ENCODE measurements at places on chromosomes 13 and 19. TPM values are rescaled to one million over a fixed set of nuclear protein-coding genes. Genes with fewer than 3 reads are reported as not detected.

- no peak for DNase-seq
Observed at GRCh38 chr13:93305886-93306285, 79.3 kb downstream of the GPC6 start.

DNA sequence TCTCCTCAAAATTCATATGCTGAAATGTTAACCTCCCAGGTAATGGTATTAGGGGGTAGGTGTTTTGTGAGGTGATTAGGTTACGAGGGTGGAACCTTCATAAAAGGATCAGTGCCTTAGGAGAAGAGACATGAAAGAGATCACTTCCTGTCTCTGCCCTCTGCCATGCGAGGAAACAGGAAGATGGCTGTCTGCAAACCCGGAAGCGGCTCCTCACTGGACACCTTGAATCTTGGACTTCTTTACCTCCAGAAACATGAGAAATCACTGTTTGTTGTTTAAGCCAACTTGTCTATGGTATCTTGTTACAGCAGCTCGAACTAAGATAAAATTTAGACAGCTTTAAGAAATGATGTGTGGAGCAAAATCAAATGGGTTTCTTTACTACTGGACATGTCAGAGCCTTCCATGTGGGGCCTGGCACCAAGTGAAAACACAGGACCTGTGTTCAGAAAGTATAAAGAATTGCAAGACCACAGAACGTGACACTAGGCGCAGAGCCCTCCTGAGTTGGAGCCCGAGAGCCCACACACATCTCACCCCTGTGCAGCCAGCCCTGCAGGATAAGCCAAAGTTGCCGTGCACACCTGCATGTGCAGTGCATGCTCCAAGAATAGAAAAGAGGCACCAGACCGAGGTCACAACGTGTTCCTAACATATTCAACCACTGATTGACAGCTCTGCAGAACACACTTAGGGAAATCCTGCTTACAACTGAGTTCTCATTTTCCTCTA, 112.5 kb upstream of the UQCRFS1 start:
- DNase-seq, result peak; percentile 56

DNA sequence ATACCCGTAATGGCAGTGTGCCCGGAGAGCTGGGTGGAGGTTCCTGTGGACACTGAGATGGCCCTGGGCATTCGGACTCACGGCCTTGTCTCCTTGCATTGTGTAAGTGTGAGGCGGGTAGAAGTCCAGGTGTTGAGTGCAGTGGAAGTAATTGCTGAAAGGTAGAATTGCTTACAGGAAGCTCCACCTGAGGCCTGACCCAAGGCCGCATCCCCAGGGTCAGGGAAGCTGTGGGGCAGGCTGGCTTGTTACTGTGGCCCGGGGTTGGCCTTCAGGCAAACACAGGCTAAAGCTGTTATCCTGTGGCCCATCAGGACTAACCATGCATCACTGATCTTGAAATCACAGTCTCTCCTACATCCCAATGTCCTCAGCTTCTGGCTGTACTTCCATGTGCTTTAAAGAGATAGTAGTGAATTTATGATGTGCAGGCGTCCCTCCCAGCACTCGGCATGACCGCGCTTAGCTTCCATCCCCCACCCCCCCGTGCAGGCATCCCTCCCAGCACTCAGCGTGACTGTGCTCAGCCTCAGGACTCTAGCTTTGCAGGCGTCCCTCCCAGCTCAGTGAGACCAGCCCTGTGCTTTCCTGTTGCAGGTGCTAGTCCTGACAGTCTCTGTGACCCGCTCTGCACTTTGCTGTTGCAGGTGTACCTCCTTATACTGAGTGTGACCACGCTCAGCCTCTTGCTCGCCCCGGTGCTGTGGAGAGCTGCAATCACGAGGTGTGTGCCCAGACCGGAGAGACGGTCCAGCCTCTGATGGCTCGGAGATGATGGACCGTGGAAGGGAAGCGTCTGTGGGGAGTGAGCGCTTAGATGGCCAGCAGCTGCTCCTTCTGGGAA, 35.6 kb upstream of the TFDP1 start:
- DNase-seq, result peak; percentile 73

GRCh38 chr19:18558604-18559003, 934 bp downstream of the KXD1 start:
- DNase-seq, result no peak

GRCh38 chr13:43348397-43348796, 325.0 kb downstream of the DNAJC15 start:
- DNase-seq, result no peak

- no peak for DNase-seq
Observed at GRCh38 chr19:7732045-7732444, at the start of gene CLEC4G. TSS of gene CLEC4G (minus strand) at chr19:7732110. CDS start at chr19:7732102, 8 bp downstream.

- DNase-seq, result no peak
Observed at GRCh38 chr13:61954092-61954491, 538.4 kb upstream of the PCDH20 start.

- no peak for DNase-seq
Observed at GRCh38 chr13:46134961-46135522, 30.2 kb upstream of the CPB2 start.

DNA sequence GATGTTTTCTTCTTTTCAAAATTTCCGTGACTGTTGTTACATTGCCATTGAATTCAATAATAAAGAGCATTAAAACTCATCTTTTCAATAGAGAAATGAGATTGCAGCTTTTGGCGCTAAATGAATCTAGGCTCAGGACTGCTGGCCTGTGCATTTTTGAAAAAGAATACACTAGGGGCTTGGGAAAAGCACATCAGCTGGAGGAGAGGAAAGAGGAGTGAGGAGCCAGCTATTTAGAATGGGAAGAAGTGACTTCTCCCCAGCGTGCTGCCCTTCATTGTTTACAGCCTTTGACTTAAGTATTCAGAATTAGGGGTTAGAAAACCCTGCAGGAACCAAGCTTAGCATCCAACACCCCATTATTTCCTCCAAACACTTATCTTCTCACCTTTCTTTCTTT, 43.3 kb downstream of the TNFSF11 start:
- DNase-seq, result no peak

- DNase-seq, result no peak
Observed at GRCh38 chr19:50792272-50793250, 2.3 kb downstream of the ACP4 start.

- DNase-seq, result no peak
Observed at GRCh38 chr19:41864374-41864773, 4.3 kb downstream of the RPS19 start.

- no peak for DNase-seq
Observed at GRCh38 chr13:47696674-47697073, 304.4 kb downstream of the SUCLA2 start.

TMEM145 gene
- 0.14 TPM for total RNA-seq

PLK5 gene
- total RNA-seq, result not detected

ZNF583 gene
- 10.8 TPM for total RNA-seq

FUZ gene
- total RNA-seq, result 12.2 TPM

ZNF208 gene
- total RNA-seq, result 16.9 TPM

RFPL4AL1 gene
- not detected for total RNA-seq

ZNF560 gene
- total RNA-seq, result not detected

Measured in posterior vena cava (tissue), 2 donors.